NCI-H345 (cell line): ENCODE measurements at places on chromosomes 2 and 18.

DNA sequence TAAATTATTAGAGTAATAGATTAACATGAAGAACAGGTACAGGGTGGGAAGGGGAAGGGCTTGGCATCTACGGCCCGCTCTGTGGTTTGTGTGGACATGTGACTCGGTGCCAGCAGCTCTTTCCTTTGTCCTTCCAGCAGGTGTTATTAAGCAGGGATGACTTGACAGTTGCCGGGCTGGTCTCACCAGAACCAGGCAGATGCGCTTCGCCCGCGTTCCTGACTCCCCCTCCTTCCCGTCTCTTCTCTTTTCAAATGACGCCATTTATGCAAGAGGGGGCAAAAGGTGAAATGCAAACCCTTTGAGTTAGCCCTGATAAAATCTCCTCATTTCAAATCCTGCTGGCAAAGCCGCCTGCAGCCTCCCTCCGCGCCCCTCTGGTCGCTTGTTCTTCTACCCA lies 38.9 kb upstream of the MGAT4A start:
- DNase-seq = peak; percentile 86

DNA sequence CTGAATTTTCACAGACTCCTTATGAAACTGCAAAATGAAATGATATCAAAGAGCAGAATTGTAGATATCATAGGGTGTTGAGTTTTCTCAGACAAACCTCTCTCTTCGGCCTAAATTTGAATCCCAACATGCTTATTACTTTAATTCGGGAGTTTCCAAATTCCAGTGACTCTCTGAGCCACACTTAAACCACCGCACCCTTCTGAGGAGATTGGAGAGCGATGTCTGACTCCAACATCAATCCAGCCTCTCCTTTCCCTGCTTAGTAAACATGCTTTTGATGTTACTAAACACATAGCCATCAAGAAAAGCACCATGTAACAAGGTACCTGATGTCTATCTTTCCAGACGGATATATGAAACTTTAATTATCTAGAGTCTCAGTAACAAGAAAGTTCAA lies 103.1 kb upstream of the ARHGAP28 start:
- DNase-seq = no peak

DNA sequence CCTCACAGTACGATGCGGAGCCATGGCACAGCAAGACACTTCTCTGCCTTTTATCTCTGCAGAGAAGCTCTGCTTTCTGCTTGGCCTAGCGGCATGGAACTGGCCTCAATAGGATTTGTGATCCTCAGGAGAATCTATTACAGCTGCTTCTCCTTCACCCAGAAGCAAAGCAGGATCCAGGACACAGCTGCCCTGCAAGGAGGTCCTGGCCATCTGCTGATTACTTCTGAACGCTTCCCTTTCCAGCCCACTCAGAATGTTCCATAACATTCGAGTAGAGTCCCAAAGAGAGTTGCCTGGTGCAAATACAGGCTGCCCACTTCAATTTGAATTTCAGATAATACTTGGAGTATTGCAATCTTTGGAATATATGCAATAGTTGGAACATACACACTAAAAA lies 29.2 kb upstream of the KCNS3 start:
- DNase-seq = no peak

- no peak for DNase-seq
Observed at GRCh38 chr18:64027931-64028695, 58.2 kb downstream of the SERPINB8 start.

DNA sequence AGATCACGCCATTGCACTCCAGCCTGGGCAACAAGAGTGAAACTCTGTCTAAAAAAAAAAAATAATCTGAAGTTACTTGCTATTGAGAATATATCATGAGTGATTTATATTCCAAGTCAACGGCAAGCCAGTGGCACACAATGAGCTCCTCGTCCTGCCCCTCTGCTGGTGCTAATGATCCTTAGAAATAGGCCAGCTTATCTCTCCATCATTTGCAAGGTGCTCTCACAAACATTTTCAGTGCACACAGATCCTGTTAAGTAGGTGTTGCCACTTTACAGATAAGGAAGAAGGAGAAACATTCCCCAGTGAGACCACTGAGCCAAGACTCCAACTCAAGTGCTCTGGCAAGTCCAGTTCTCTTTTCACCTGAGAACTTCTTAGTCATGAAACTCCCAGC lies 91.3 kb upstream of the GPR45 start:
- no peak for DNase-seq

- DNase-seq = no peak
Observed at GRCh38 chr2:213066443-213066743, 85.0 kb downstream of the IKZF2 start.

DNA sequence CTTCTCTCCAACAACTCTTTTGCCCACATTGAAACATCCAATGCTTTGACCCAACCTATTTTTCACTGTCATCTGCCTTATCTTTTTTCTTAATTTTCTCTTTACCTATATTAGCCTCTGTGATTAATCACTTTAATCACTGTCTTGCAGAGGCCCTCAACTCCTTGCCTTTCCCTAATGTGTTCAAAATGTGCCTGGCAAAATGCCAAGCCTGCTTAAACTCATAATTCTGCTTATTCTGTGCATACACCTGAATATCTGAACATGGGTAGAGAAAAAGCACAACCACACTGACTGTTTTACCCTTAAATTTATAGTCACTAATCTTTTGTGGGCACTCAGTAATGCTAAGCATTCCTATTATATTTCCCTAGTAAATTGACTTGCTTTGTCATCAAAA lies 63.0 kb upstream of the GALNT13 start:
- DNase-seq = no peak

DNA sequence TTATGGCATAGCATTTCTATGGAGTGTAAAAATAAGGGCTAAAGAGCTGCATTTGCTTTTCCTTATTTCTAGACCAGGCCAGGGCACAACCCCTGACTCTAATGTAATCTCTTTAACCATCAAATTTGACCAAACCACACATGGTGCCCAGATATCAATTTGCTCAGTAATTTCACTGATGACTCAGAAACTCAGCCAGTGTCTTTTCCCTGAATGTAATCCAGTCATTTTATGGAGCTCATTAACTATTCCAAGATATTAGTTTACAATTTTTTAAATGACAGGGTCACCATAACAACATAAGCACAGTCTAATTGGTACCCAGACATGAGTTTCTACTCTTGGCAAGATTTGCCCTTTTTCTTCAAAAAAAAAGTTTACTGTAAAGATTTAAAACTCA lies 270.8 kb upstream of the AGAP1 start:
- no peak for DNase-seq

DNA sequence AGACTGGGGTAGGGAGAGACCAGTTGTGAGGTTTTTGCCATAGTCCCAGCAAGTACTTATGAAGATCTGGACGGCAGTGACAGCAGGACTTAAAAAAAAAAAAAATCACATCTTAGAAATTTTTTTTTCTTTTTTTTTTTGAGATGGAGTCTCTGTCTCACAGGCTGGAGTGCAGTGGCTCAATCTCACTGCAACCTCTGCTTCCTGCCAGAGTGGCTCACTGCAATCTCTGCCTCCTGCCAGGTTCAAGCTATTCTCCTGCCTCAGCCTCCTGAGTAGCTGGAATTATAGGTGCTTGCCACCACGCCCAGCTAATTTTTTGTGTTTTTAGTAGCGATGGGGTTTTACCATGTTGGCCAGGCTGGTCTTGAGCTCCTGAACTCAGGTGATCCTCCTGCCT lies 22.4 kb upstream of the STAT4 start:
- DNase-seq = no peak

GRCh38 chr2:108858894-108859293 lies 72.3 kb downstream of the CCDC138 start:
- no peak for DNase-seq

DNA sequence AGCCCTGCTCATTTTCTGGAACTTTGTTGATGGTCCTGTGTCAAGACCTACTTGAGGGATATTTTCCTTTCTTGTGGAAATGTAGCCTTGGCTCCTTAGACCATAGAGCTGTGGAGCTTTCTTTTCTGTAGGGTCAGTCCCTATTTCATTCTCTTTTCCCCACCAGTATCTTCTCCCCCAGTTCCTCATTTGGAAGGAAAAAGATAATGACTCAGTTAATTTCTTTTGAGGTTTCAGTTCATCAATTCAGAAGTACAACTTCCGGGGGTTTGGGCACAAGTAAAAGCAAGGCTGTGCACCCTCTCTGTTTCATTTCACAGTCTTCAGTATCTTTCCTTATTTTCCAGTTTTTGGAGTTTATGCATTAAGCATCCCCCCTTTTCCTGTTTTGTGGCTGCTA lies 70.7 kb downstream of the CDC42EP3 start:
- DNase-seq = no peak

DNA sequence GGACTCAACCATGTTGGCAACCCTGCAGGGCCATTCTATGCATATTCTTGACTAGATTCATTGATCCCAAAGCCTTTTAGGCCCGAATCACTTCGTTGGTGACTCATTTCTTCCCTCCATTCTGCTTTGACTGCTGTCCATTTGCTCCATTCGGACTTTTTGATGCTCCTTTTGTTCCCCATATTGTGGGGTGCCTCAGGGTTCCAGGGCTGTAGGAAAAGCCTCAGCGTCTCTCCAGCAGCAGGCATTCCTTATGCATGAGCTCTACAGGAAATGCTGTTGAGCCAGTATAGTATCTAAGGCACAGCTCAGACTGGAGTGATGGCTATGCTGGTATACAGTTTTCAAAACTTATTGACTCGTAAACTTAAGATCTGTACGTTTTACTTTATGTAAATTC lies 292.6 kb downstream of the PRKCE start:
- no peak for DNase-seq

- no peak for DNase-seq
Observed at GRCh38 chr2:18803141-18803939, 214.0 kb upstream of the NT5C1B start.

DNA sequence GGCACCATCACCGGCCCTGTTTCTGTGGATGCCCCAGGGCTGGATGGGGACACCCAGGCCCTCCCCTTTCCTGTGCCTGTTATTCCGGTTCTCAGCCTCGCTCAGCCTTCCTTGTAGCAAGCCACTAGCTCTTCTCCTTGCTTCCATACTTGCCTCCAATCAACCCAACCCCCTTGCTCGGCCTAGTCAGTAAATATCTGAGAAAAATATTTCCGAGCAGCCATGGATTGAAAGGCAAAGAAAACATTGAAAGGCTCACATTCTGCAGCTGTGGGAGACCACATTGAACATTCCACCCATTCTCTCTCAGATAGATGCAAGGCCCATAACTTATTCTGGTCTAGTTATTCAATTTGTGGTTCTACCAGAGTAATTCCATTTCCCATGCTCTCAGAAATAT lies 114.9 kb downstream of the SPP2 start:
- DNase-seq = no peak

GRCh38 chr2:100786297-100786658 lies 33.7 kb upstream of the NPAS2 start:
- DNase-seq = peak; percentile 8

GRCh38 chr18:34522603-34523002 lies 187.5 kb upstream of the DTNA start:
- DNase-seq = no peak

- DNase-seq = no peak
Observed at GRCh38 chr2:24163186-24163585, 11.7 kb upstream of the FAM228A start.

GRCh38 chr2:85754313-85755095 lies 713 bp downstream of the ATOH8 start:
- DNase-seq = peak; percentile 24

DNA sequence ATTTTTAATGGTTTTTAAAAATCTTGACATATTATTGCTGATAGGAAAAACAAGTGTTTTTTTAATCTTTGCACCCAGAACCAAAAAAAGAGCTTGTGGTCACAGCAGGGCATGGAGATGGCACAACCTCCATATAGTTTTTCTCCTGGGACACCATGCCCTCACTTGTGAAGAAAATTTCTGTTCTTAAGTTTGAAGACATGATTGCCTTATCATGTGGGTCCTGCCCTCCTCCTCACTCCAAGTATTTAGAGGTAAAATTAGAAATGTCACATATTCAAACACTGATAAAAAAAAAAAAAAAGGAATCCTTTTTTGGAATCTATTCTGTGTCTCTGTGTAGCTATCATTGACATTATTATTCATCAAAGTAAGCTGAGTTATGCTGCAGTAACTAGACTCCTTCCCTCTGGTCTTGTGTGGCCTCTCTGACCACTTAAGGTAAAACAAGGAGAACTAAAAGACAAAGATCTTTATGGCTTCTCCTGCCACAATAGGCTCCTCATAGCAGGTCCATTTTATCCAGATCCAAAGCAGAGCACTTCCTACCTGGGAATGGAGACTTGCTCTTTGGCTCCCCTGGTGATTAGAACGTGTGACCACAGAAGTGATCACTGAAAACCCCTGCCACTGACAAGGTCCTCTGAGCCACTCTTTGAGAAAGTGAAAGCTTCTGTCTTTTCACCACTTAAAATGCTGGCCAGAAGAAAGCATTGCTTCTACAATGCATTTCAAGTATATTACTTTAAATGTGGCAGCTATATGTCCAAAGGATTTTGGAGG lies 19.8 kb downstream of the ADD2 start:
- no peak for DNase-seq

DNA sequence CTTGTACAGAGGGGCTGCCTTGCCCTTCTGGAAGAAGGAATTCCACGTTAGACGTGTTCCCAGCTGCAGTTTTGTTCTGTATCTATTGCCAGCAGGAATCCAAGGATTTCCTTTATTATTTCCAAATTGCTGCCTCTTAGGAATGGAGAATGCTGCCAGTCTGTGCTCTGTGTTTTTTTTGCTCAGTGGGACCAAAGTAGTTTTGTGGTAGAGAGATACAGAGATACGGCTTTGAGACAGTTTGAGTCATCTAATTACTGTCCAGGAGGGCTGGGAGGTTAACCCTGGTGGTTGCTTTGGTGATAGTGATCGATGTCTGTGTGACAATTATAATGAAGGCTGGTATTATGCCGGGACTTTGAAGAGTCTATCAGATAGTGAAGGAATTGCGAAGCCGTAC lies 26.3 kb downstream of the ASAP2 start:
- DNase-seq = no peak

GRCh38 chr18:7000484-7001096 lies 117.0 kb downstream of the LAMA1 start:
- DNase-seq = peak; percentile 25

- no peak for DNase-seq
Observed at GRCh38 chr2:27842894-27843293, 47.3 kb downstream of the RBKS start.

DNA sequence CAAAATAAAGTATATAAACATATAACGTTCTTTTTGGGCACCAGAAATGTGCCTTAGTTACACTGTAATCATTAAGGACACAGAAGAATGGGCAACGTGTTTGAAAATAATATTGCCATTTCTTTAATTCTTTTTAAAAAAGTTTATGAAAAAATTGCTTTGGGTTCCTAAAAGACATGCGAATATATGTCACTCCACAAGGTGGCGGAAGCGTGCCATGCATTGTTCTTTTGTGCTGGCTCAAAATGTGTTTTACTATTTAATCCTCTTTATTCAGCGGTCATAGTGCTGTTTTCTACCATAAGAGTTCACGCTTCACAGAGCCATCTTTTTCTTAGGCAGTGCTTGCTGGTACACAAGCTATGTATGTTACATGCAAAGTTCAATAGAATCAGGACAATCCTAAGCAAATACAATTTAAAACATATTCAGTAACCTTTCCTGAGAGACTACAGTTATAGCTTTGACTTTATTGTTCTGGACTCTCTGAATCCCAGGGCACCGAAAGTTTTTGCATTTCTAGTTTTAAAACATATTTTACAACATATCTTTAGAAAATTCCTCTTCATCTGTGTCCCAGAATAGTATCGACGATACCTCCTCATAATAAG lies 147.8 kb upstream of the ERBB4 start:
- DNase-seq = peak; percentile 47

- DNase-seq = no peak
Observed at GRCh38 chr2:170862286-170862902, 45.7 kb downstream of the GAD1 start.

GRCh38 chr18:50143294-50143693 lies 51.7 kb downstream of the MYO5B start:
- no peak for DNase-seq

GRCh38 chr2:158761621-158762020 lies 33.5 kb upstream of the DAPL1 start:
- DNase-seq = no peak
